ENCODE measurements at places on chromosomes 12 and 14.

- no peak for DNase-seq
These were observed 41.5 kb downstream of the APAF1 start for GRCh38 chr12:98686603-98687002.

DNA sequence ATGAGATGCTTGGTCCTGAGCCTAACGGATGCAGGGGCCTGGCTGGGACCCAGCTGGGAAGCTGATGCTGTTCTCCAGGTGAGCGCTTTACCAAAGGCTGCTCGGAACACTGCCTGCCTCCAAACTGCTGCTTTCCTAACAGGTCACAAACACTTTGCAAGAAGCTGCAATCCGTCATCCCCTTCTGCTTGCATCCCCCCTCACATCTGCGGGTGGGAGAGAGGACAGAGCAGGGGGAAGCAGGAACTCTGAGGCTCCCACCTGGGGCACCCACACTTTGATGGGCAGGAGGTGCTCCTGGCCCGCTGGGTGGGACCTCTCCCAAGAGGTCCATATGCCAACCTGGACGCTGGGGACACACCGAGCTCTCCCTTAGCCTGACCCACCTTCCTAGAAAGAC, 24.9 kb upstream of the PPP2R5C start:
- no peak for DNase-seq

GRCh38 chr12:99619389-99620158, 28.0 kb upstream of the GARIN6 start:
- peak; percentile 55 for DNase-seq

- DNase-seq = no peak
These were observed 409.0 kb downstream of the TMEM121 start for GRCh38 chr14:105935384-105935783.

DNA sequence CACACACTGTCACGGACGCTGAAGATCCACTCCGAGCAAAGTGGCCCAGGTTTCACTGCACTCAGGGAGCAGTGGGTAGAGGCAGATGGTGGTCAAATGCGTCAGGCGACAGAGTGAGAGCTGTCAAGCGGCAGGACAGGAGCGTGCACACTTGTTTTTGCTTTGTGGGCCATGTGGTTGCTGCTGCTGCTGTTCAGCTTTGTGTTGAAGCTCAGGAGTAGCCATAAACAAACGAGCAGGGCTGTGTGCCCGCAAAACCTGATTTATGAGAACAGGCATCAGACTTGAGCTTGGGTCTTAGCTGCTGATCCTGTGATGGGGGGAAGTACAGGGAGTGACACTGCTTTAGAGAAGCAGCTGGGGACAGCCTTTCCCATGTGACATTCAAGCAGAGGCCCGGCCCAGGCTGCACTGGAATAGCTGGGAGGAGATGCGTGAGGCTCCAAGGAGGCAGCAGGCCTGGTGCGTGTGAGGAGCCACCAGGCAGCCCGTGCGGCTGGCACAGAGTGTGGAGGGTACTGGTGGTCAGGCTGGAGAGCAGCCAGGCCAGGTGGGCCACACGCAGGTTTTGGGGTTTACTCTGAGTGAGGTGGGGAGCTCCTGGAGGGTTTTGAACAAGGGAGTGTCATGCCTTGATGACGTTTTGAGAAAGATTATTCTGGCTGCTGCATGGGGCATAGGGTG, 31.1 kb upstream of the ASPG start:
- DNase-seq = peak; percentile 82

DNA sequence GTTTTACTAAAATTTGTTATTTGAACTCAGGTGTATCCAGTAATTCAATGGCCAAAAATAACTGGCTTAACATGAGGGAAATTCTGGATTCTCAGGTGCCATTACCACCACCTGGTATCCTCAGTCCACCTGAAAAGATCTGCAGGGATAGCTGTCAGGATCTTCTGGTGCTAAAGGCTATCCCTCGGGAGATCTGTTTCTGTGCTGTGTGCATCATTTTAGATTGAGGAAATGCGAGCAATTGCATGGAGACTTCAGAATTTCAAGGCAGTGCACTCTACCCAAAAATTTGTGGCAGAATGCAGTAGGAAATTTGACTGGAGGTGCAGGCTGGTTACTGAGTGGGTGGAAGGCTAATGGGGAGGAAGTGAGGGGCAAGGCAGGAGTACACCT, 26.4 kb downstream of the ZCCHC8 start:
- no peak for DNase-seq

GRCh38 chr14:85281921-85282320, 248.0 kb upstream of the FLRT2 start:
- no peak for DNase-seq

- no peak for DNase-seq
These were observed 6.2 kb upstream of the WDR89 start for GRCh38 chr14:63647696-63648410.

DNA sequence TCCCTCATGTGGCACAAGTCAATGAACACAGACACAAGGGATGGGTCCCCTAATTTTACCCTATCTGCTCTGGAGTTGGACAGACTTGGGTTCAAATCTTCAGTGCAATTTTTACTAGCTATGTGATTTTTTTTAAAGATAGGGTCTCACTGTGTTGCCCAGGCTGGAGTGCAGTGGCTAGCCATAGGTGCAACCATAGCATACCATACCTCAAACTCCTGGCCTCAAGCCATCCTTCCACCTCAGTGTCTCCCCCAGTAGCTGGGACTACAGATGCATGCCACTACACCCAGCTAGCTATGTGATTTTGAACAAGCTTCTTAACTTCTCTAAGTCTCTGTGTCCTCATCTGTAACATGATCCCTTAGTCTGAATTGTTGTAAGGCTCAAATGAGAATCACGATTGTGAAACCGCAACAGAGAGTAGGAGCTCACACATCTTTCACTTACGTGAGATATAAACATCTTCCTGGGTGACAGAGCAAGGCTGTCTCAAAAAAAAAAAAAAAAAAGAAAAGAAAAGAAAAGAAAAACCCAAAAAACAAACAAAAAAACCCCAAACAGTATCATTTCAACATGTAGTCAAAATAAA, 4.7 kb downstream of the CALCOCO1 start:
- no peak for DNase-seq

DNA sequence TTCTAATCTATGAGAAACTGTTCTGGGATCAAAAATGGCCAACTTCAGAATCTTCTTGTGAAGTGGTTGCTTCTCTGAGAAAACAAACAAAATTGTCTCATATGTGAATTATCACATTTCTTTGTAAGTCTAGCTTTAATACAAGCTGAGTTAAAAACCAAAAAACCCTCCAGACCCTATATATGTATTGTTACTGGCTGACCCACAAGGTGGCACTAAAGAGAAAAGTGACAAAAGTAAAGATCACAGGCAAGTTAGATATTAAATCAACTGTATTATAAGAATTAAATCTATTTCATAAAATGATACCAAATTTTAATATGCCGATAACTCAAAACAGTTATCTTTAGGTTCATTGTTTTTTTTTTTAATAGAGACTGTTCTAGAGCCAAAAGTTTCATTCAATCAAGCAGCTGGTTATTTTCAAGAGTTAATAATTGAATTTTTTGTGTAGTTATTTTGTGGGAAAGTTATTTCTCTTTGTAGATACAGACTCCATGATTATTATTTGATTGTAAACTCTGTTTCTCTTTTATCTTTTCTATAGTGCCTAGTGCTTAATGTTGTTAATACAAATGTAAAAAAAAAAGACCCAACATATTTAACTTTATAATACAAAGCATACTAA, 7.5 kb upstream of the TRHDE start:
- peak; percentile 9 for DNase-seq

- DNase-seq = no peak
These were observed 9.8 kb downstream of the ARHGEF25 start for GRCh38 chr12:57620936-57621496.

Measured in WERI-Rb-1 (cell line).